ENCODE measurements at places on chromosomes 2 and 18.

DNA sequence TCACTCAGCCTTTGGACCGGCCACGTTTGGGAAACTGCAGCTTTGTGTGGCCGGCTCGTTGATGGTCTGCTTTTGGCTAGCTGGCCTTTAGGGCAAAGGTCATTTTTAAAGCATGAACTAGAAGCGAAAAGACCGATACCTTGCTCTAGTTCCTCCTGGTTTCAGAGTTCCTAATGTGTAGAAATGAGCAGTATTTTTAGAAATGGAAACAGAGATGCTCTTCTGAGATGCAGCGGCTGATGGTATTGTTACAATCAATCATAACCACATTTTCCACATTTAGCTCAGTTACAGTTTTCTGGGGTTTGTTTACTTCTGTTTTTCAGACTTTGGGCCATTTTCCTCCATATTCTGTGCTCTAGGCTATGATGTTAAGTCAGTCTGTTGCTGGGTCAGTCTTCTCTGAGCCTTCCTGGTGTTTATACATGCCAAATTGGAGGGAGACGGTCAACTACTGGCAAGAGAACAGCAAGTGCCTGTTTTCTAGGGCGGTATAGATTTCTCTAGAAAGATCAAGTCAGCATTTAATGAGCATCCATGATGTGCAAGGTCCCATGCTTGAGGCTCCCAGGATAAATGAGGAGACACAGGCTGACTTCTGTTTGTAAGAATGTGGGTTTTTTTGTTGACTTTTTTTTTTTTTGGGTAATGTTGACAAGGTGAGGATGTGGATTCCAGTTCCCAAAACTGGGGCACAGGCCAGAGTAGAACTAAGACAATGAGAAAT lies 28.0 kb downstream of the RNF144A start:
- DNase-seq = no peak

DNA sequence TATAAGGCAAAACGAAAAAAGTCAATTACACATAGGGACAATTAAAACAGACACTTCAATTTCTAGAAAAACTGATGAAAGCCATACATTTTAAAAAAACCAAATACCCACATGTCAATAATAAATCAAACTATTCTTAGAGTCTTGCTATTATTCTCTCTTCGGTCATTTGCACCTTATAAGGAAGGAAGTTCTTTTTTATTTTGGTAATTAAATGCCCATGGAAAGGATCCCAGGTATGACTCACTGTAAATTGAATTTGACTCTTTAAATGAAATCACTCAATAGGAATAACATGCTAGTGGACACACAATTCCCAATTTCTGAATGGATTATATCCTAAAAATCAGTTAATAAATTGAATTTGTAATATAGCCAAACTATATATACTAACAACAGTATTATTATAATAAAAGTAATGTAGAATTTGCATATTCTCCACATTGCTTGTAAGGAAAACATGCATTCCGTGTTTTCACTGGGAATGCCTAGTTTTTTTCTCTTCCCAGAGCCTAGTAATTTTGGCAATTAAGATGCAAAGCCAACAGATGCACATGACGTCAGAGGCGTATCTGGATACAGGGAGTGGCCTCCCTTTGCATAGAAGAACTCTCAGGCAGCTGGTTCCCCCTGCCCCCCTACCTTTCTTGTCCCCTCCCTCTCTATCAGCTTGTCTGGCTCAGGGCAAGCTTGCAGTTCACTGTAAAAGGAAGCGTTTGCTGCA lies 153.5 kb upstream of the PGAP1 start:
- DNase-seq = peak; percentile 72

GRCh38 chr2:99998651-99999320 lies 143.6 kb downstream of the AFF3 start:
- DNase-seq = peak; percentile 31

DNA sequence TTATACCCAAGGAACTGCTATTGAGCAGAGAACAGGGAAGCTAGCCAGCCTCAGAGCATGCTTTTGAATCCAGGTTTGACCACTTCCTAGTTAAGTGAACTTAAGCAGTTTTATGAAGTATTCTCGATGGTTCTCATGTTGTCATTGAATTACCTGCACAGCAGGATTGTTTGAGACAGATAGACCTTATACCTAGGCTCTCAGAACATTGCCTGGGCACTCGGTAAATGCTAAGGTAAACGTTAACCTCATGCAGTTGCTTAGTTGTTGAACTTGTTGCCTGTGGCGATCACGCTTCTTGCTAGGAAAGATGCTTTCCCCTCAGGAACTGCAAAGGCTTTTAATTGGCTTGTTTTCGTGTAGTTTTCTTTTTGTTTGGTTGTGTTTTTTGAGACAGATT lies 34.0 kb upstream of the CHMP1B start:
- DNase-seq = no peak

DNA sequence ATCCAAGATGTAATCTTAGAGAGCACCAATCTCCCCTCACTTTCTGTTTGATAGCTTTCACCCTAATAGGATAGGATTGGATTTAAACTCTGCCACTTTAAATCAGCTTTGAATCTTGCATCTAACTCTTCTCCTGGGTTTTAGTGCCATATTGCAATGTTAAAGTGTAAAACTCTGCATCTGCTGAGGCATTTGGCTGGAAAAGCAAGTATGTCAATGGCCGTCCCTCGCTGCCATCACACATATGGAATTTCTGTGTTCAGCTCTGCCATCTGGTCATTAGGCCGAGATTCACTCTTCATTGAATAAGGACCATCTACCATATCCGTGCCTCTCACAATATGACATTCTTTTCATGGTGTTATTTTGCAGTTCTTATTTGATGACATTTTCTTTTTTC lies 728.1 kb upstream of the PIK3C3 start:
- no peak for DNase-seq

DNA sequence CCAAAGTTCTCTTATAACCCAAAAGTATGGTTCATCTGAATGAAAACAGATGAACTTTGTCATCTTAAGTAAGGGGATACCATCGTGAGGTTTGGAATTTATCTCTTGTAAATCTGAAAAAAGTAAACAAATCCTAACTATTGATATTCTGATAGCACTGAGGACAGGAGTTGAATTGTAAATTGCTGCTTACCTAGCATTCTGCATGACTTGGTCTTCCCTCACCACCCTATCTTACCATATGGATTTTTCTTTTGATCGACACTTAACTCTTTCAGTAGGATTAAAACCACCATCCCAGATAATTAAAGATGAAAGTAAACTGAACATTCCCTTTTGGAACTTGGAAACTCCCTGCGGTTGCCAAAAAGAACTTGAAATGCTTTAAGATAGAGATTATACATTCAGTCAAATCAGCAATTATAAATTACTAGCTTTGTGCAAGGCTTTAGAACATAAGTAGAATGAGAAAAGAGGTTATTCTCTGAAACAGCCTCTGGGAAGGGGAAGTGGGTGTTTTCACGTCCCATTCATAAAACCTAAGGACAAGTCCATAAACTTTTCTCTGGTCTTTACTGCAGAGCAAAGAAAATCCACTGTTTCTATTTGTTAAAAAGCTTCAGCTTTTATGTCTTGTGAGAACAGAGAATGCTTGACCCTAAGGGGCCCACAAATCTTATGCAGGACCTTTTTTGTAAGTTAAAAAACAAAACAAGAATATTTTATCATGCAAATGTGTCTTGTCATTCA lies 49.7 kb upstream of the ZNF397 start:
- no peak for DNase-seq
